Erythroblast (primary cell): ENCODE measurements at places on chromosomes 6 and 20.

GRCh38 chr6:164216368-164216767 lies 801.9 kb downstream of the QKI start:
- no peak for DNase-seq

GRCh38 chr6:99614430-99615186 lies 8.0 kb downstream of the PRDM13 start:
- peak; percentile 24 for DNase-seq

DNA sequence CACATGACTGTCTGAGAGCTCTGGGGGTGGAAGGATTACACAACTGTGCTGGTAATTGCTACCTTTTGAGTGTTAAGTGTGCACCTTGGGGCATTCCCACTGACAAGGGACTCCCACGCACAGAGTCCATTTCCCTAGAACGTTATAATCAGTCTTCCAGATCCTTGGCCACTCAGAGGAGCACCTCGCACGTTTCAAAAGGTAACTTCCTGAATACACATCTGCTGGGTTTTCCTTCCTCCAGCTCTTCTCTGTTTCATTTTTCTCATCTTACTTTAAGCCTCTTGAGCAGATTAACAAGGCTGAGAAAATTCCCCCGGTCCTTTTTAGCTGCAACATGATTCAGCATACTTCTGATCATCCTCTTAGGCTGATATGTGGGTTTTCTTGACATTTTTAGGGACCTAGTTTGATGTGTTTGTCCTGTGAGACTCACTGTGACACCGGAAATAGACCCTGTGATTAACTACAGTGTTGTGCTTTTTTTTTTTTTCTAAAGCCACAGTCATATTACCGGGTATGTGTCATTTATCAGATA lies 98.4 kb upstream of the DUSP22 start:
- no peak for DNase-seq

- no peak for DNase-seq
These were observed 127.9 kb upstream of the NAA20 start for GRCh38 chr20:19889011-19889953.

- no peak for DNase-seq
These were observed 124.2 kb downstream of the SLC24A3 start for GRCh38 chr20:19336631-19337030.

GRCh38 chr6:120378582-120379220 lies 955.6 kb downstream of the TBC1D32 start:
- peak; percentile 39 for DNase-seq

- no peak for DNase-seq
These were observed 48.4 kb downstream of the EZR start for GRCh38 chr6:158770533-158771330.

DNA sequence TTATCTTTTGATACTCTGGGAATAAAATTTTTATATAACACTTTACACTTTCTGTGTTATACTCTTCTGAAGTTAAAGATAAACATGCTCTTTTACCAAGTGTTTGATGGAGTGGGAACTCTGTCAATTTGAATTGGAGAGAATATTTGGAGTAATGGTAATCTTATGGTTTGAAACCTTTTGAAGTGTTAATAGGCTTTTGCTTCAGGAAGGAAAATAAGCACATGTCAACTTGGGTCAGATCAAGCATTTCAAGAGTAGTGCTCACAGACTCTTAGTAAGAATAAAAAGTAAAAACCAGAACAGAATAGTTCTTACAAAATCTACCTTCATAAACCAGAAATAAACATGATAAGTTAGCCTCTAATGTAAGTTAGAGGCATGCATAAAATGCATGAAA lies 24.4 kb upstream of the IRAK1BP1 start:
- DNase-seq = no peak

DNA sequence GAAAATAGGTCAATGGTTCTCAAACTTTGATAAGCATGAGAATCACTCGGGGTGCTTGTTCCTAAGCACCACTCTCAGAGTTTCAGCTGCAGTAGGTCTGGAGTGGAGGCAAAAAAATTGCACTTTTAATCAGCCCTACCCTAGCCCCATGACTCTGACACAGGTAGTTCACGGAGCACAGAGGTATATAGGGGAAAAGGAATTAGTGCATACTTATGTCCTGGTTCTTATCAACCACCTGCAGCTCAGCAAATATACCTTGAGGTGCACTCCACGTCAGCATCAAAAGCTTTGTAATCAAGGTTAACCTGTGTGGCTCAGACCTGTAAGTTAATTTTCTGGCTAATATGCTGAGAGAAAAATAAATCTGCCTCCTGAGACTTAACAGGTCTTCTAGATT lies 138.8 kb upstream of the HMGN3 start:
- no peak for DNase-seq

- no peak for DNase-seq
These were observed 295.6 kb downstream of the GRIK2 start for GRCh38 chr6:101689156-101689555.
